Fibroblast of the aortic adventitia (primary cell): ENCODE measurements at places on chromosomes 6 and 20. TPM values are rescaled to one million over a fixed set of nuclear protein-coding genes. Genes with fewer than 3 reads are reported as not detected.
A peak's percentile ranks its signal among the peaks of the same experiment; 100 is the strongest.

GRCh38 chr6:112429226-112429625 is 82.1 kb downstream of the RFPL4B start:
- peak; percentile 33 for DNase-seq

The AIF1 gene
- not detected in 2 replicates for total RNA-seq

The HUS1B gene
- 0.45 and 0.65 TPM in 2 replicates for total RNA-seq

DNA sequence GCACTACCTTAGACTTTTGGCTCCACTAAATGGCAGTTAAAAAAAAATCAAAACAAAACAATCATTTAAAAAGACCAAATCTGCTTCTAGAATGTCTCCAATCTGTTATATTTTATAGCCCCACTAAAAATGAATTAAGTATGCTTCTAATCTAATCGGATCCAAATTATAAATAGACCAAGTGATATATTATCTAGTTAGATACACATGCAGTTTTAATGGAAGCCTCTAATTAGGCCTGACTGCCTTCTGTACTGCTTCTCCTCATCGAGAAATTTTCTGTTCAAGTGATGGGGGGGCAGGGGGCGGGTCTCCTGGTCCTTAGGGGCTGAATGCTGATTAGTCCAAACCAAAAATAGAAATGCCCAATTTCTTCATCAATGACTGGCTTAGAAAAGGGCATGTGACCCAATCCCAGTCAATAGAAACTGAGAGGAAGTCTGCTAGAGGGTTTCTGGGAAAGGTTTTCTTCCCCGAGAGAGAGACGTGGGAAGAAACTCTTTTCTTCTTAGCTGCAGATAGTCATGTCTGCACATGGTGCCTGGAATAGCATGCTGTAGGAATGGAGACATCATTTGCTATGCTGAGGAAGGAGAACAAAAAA is 6.9 kb downstream of the SESN1 start:
- no peak for DNase-seq

DNA sequence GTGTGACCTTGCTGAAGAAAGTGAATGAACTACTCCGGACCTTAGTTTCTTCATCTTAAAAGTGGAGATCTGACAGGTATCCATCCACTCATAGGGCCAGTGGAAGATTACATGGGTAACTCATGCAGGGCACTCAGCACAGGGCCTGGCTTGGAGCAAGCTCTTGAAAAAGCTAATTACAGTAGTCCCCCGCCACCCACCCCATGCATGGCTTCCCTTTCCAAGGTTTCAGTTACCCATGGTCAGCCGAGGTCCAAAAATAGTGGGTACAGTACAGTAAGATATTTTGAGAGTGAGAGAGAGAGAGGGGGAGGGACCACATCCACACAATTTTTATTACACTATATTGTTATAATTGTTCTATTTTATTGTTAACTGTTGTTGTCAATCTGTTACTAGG is 7.1 kb upstream of the PMEPA1 start:
- no peak for DNase-seq

DNA sequence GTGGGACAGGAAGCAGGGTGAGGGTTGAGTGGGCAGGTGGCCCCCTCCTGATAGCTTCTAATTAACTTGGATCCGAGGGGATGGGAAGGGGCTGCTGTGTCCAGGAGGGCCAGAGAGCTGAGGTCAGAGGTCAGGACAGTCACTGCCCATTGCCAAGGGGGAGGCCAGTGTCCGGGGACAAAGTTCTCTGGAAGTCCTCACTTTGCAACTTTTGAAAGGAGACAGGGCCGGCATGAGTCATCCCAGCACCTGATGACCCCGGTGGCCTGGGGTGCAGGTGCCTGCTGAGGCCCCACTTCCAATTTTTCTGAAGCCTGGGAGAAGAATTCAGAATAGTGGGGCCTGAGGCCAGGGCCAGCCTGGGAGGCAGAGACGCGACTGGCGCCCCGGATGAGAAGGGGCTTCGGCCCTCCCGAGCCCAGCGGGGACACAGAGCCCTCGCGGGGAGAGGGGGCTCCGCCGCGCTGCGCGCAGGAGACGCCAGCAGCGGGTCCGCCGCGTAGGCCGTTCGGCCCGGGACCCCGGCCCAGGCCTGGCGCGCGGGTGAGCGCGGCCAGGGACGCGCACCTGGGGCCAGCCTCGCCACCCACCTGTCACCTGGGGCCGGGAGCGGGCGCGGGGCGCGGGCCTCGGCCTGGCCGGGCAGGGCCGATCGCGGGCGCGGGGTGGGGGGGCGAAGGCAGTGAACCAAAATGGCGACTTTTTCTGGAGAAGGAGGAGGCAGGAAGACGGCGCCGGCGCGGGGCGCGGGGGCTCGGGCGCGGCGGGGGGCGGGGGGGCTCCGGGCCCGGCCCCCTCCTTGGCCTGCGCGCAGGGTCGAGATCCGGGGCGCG is 586 bp downstream of the ZNF512B start:
- no peak for DNase-seq

DNA sequence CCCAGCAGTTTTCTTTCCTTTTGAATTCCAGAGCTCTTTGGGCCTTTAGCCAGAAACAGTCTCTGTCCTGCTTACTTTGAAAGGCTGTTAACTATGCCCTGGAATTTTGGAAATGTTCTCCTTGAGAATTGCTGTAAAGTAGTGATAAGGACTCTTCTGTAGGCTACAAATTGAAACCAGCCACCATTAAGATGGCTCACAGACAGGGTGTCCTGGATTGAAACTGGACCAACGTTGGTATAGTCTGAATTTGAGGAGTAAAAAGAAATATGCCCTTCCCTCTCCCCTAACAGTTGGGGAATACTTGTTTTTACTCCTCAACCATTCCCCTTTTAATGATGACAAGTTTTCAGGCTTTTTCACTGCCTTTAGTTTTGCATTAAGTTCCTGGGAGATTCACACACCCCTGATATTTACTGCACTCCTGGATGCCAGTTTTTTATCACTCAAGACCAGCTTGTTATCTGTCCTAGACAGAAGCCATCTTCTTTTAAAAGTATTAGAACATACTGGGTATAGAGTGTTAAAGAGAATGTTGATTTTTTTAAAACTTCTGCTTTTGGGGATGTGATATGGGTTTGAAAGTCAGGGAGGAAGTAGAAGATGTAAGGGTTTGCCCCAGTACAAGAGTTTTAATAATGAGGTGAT is 21.9 kb downstream of the TOP1 start:
- DNase-seq, result peak; percentile 85

DNA sequence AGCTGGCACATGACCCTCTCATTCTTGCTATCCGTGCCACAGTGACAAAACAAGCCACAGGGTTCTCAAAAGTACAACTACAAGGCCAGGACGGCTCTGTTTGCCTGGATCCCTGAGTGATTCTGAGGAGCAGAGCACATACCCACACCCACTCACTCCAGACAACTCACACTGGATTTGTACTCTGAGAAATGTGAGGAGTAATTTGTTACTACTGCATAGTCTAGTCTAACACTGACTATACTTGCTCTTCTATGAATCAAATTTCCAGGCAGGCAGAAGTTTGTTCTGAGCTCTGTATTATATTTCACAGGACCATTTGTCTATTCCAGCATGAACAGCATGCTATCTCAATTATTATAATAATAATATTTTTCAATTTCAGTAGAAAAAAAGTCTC is 26.7 kb upstream of the SPTLC3 start:
- DNase-seq, result no peak

GRCh38 chr20:17504898-17505635 is 26.1 kb downstream of the BFSP1 start:
- DNase-seq, result peak; percentile 73

DNA sequence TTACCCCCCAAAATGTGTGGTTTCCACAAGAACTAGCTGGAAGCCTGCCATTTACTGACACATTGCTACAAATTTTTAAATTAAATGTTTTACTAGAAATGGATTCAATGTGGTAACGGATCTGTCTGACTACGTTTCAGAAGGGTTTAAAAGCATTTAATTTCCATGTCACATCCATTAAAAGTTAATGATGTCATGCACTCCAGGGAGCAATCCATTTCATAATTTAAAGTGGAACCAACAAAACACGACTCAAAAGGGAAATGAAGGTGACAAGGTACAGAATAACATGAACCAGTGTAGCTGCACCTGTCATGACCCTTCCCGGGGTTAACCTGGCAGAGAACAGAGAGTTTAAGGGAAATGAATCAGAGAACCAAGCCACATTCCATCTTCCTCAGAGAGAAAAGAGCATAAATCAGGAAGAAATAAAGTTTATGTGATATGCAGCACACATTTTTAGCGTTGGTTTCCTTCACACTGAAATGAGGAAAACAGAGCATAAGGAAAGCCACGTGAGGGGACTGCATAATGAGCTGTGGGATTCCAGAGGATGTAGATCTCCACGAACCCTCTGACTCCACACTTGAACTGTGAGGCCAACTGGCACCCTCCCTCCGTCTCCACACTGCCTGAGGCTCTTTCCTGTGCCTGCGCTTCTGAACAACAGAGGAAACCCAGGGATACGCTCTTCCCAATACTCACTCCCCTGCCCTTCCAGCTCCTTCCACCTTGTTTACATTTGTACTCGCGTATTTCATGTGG is 170.3 kb upstream of the AHI1 start:
- peak; percentile 61 for DNase-seq

DNA sequence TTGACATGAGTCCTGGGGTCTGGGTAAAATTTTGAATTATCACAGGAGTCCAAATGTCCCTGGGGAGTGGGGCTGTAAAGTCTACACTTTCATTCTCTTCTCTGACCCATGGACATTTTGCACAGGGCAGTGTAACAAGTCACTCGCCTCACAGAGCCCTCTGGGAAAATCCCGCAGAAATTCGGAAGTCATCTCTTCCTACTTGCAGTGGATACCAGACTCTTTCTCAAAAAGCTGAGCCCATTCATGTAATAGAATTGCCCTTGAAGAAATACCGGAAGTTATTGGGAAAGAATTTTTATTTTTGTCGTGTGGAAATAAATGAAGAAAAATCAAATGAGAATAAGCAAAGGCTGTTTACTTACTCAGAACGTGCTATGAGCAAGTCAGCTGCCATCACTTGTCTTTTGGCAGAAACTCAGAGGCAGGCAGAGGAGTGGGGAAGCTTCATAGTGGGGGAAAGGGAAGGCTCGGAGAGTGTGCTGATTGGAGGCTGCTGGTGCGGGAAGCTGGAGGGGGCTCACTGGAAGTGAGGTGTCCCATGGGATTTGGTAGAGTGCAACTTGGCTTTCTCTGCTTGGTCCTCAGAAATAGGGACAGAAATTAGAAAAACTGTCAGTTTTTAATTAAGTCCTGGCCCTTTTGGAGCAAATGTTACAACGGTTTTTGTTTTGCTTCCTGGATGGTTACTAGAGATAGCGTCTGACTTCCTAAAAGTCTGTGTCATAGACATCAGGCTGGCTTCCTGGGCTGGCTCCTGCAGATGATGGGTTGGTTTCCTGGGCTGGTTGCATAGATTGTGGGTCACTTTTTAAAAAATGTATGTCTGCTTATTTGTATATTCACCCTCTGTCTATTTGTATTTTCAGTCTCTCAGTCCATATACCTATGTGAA is 79.8 kb upstream of the EEF1E1 start:
- peak; percentile 21 for DNase-seq

GRCh38 chr20:4573564-4574355 is 147.9 kb upstream of the PRND start:
- peak; percentile 91 for DNase-seq

DNA sequence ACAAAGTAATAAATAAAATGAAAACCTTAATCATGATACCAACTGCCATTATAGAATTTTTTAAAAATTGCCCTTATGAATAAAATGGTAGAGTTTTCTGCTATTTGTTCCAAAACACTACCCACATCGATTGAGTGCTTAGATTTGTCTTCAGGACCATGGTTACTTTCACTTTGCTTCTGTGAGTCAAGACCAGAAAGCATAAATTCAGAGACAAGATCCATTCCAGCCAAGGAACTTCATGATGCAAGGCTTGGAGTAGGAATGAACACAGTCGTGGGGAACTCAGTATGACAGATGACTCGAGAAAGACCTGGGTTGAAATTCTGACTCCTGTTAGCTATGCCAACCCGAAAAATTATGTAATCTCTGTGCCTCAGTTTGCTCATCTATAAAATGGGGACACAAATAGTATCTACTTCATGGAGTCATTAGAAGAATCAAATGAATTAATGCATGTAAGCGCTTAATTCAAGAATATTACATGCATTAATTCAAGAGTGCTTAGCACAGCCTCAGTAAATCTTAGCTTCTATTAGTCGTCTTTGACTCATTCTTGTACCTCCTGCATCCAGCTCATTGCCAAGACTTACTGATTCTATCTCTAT is 72.5 kb upstream of the MYLIP start:
- DNase-seq, result no peak

DNA sequence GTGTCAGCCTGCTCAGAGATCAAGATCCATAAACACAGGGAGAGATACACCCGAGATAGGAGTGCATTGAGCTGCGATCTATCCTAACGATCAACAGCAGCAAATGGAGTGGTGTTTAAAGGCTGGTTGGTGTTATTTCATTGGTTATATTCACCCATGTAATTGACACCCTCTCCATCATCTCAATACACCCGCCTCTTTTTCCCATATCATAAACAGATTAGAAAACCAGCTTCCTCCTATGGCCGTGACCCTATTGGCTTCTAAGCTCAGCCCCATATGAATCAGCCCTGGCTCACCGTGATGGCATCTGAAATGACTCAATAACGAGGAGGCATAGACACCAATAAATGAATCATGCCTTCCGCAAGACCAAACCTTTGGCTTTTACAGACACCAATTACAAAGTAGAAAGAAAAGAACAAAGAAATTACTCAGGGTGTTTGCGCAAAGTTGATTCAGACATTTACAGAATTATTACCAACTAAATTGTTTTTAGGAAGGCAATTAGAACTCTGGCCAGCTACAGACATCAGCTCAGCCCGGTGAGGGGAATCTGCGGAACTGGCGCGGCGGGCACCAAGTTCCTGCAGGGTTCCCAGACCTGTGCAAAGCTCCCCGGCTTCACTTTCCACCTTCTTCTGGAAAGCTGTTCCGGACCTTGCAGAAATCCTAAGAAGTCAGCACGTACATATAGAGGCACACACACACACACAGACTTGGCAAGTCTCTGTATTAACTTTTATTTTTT is 11.5 kb downstream of the PMEPA1 start:
- peak; percentile 95 for DNase-seq

The NKX2-4 gene
- total RNA-seq, result not detected in 2 replicates

GRCh38 chr6:31946370-31946885 is 533 bp downstream of the CFB start:
- no peak for DNase-seq

- no peak for DNase-seq
Observed at GRCh38 chr6:38279423-38279822, 360.3 kb downstream of the BTBD9 start.

DNA sequence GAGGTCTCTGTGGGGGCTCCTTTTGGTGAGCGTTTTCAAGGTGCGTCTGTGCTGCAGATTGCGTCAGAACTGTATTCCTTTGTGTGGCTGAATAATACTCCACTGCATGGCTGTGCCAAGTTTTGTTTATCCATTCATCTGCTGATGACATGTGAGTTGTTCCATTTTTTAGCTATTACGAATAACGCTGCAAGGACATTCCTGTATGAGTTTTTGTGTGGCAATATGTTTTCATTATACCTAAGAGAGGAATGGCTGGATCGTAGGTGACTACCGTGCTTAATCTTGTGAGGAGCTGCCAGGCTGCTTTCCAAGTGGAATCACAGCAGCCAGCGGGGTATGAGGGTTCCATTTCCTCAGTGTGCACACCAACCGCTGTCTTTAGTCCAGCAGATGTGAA is 1.1 kb upstream of the DACT2 start:
- DNase-seq, result no peak

The C6orf15 gene
- not detected in 2 replicates for total RNA-seq

The PRKN gene
- 2.0 and 4.0 TPM in 2 replicates for total RNA-seq

The PRDM13 gene
- total RNA-seq, result not detected in 2 replicates

GRCh38 chr20:14434384-14435136 is 97.1 kb upstream of the FLRT3 start:
- peak; percentile 38 for DNase-seq

The RNF182 gene
- total RNA-seq, result 0.74 and 2.9 TPM in 2 replicates

GRCh38 chr6:25217829-25218228 is 61.3 kb upstream of the CARMIL1 start:
- DNase-seq, result no peak

The RXRB gene
- 11.1 and 22.6 TPM in 2 replicates for total RNA-seq
